Kasumi-1 (cell line): ENCODE measurements at places on chromosomes 3 and 15.

DNA sequence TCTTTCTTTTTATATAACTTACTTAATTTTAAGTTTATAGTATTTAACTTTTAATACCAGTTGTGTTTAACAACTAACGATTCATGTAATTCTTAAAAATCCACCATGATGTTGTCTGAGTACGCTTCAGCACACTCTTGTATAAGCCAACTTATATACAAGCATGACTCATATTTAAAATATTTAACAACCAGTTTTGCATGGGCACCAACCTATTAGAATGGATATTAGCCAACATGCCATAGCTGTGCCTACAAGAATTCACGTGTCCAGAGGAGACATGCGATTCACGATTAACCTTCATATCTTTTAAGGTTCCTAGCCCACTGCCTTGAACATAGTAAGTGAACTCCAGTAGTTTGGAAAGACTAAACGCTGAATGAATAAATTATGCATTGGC lies 1023.2 kb downstream of the TBL1XR1 start:
- DNase-seq = no peak

GRCh38 chr3:63980830-63981498 lies 42.3 kb downstream of the PSMD6 start:
- DNase-seq = no peak

GRCh38 chr3:25515171-25515570 lies 87.1 kb downstream of the RARB start:
- no peak for DNase-seq

DNA sequence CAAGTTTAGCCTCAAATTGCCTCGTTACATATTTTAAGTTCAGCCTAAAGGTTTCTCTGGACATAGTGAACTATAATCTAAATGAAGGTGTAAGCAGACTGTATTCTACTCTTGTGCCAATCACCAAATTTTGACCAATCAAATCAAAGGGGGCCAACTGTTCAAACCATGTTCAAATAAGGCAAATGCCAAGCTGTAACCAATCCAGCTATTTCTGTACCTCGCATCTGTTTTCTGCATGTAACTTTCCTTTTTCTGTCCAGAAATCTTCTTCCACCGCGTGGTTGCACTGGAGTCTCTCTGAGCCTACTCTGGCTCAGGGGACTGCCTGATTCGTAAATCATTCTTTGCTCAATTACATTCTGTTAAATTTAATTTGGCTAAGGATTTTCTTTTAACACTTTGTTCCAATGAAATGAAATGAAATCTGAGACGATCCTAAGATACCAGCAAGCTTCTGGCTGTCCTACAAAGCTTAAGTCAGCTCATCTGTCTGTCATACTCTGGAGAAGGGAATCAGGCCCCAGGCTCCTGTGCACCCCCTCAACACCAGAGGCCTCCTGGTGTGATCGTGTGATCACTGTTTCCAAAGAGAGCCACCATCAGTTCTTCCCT lies 53.2 kb upstream of the ZNF148 start:
- no peak for DNase-seq

GRCh38 chr15:35019404-35020327 lies 31.6 kb upstream of the ZNF770 start:
- DNase-seq = no peak
